ENCODE measurements at places on chromosomes 12 and 14.

- no peaks in the 10 kb centered on the region for H3K4me1 ChIP-seq
- H3K36me3 ChIP-seq = no peaks in the 10 kb centered on the region
- H3K27me3 ChIP-seq = no peaks in the 10 kb centered on the region
- no peak overlapping the region for H3K4me3 ChIP-seq
Measured at GRCh38 chr14:101022916-101023435, 119.5 kb upstream of the RTL1 start.

GRCh38 chr12:38695057-38695456 is 210.3 kb downstream of the CPNE8 start:
- no peaks in the 10 kb centered on the region for H3K36me3 ChIP-seq
- DNase-seq = no peak
- no peaks in the 10 kb centered on the region for H3K27me3 ChIP-seq
- H3K4me3 ChIP-seq = no peak overlapping the region
- no peak overlapping the region for H3K27ac ChIP-seq

- no peaks in the 10 kb centered on the region for H3K27me3 ChIP-seq
- peak overlapping the region; percentile 70 for H3K27ac ChIP-seq
- H3K4me1 ChIP-seq = peaks cover 19% of the 10 kb centered on the region
- peak overlapping the region; percentile 43 for H3K4me3 ChIP-seq
- H3K36me3 ChIP-seq = peaks cover 5% of the 10 kb centered on the region
- no peak for DNase-seq
Measured at GRCh38 chr14:50363714-50364111, 33.0 kb downstream of the CDKL1 start.

DNA sequence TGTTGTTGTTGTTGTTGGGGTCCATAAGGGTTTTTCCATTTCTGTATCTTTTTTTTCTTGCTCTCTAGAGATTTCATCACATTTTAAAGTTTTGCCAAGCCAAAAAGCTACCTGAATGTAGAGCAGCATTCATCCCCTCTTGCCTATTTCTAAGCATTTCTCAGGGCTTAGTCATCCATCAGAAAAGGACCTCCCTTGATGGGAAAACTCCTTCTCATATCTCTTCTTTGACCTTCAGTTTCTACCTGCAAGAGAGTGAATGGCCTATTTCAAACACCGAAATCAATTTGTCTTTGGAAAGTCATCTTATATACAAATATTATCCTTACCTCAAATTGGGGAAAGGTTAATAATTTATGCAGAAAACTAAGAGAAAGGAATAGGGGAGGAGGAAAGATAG is 4.5 kb downstream of the MYBPC1 start:
- DNase-seq = no peak
- no peak overlapping the region for H3K27ac ChIP-seq
- no peaks in the 10 kb centered on the region for H3K27me3 ChIP-seq

- DNase-seq = no peak
- H3K27ac ChIP-seq = no peak overlapping the region
- H3K36me3 ChIP-seq = no peaks in the 10 kb centered on the region
- H3K4me1 ChIP-seq = no peaks in the 10 kb centered on the region
- H3K27me3 ChIP-seq = no peaks in the 10 kb centered on the region
- no peak overlapping the region for H3K4me3 ChIP-seq
Measured at GRCh38 chr14:43204816-43205215, 1302.3 kb downstream of the FSCB start.

DNA sequence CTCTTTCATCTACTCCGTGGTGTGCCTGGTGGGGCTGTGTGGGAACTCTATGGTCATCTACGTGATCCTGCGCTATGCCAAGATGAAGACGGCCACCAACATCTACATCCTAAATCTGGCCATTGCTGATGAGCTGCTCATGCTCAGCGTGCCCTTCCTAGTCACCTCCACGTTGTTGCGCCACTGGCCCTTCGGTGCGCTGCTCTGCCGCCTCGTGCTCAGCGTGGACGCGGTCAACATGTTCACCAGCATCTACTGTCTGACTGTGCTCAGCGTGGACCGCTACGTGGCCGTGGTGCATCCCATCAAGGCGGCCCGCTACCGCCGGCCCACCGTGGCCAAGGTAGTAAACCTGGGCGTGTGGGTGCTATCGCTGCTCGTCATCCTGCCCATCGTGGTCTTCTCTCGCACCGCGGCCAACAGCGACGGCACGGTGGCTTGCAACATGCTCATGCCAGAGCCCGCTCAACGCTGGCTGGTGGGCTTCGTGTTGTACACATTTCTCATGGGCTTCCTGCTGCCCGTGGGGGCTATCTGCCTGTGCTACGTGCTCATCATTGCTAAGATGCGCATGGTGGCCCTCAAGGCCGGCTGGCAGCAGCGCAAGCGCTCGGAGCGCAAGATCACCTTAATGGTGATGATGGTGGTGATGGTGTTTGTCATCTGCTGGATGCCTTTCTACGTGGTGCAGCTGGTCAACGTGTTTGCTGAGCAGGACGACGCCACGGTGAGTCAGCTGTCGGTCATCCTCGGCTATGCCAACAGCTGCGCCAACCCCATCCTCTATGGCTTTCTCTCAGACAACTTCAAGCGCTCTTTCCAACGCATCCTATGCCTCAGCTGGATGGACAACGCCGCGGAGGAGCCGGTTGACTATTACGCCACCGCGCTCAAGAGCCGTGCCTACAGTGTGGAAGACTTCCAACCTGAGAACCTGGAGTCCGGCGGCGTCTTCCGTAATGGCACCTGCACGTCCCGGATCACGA is 2.2 kb downstream of the SSTR1 start:
- peak overlapping the region; percentile 46 for H3K4me3 ChIP-seq
- H3K27ac ChIP-seq = no peak overlapping the region
- no peaks in the 10 kb centered on the region for H3K4me1 ChIP-seq
- no peaks in the 10 kb centered on the region for H3K36me3 ChIP-seq
- DNase-seq = no peak

DNA sequence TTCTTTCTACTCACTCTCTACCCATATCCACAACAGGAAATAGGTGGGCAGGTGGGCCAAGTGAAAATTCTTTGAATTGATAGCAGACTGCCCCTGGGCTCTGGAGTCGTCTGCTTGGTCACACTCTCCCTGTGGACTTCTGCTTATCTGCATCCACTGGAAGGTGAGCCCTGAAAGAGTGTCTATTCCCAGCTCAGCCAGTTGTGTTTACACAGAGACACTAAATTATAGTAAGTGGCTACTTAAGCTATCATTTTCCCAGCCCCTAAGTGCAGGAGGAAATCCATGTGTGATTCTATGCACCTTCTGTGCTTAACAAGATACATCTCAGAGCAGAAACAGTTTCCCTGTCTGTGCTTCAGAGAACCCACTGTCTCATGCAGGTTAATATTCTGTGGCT is 338.4 kb downstream of the FUT8 start:
- no peak overlapping the region for H3K4me3 ChIP-seq
- no peak for DNase-seq
- no peaks in the 10 kb centered on the region for H3K36me3 ChIP-seq
- no peak overlapping the region for H3K27ac ChIP-seq
- no peaks in the 10 kb centered on the region for H3K27me3 ChIP-seq

DNA sequence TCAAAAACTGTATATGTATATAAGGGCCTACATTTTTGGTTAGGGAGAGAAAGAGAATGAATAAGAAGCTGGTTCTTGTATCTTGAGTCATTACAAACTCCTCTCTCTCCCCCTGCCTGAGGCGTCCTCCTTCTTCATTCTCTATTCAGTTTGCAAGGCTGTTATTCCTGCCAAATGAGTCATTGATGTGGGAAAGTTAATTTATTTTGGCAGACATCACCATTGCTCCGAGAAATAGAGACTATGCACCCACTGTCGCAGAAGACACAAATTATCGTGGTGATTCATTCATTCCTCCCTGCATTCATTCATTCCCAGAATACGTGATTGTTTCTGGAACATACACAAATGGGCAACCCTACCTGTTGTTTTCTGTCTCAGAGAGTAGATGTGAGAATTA is 112.5 kb upstream of the MED13L start:
- no peaks in the 10 kb centered on the region for H3K36me3 ChIP-seq
- no peak for DNase-seq
- H3K4me3 ChIP-seq = no peak overlapping the region
- no peaks in the 10 kb centered on the region for H3K4me1 ChIP-seq
- H3K27me3 ChIP-seq = no peaks in the 10 kb centered on the region

- H3K4me3 ChIP-seq = no peak overlapping the region
- no peaks in the 10 kb centered on the region for H3K27me3 ChIP-seq
- H3K27ac ChIP-seq = no peak overlapping the region
- no peaks in the 10 kb centered on the region for H3K4me1 ChIP-seq
Measured at GRCh38 chr12:5064913-5065490, 21.3 kb downstream of the KCNA5 start.

DNA sequence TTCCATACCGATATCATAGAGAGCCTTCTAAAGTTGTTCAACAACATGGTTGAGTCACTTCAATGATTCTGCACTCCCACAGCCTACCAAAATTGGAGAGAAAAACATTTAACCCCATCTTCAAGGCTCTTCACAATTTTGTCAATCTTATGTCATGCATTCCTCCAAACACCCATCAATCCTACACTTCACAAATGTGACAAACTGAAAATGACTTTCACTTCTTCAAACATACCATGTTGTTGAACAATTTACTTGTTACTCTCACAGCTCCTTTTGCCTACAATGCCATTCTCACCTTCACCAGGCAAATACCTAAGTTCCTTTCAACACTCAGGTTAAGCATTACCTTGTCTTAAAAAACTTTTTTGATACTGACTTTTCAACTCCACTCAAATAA is 88.0 kb downstream of the OSBPL8 start:
- no peaks in the 10 kb centered on the region for H3K27me3 ChIP-seq
- H3K27ac ChIP-seq = no peak overlapping the region
- H3K4me1 ChIP-seq = peaks cover 18% of the 10 kb centered on the region
- DNase-seq = no peak
